ENCODE measurements at places on chromosomes 13 and 19.

DNA sequence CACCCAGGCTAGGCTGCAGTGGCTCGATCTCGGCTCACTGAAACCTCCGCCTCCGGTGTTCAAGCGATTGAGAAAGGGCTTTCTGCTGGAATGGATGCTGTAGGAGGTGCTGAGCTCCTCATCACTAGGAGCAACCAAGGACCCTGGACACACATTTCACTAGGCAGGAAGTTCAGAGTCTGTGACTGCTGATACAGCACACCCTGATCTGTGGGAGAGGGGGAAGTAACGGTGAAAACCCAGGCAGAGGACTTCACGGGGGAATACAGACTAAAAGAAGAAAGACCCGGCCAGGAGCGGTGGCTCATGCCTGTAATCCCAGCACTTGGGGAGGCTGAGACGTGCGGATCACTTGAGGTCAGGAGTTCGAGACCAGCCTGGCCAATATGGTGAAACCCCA is 11.9 kb upstream of the NOTCH3 start:
- no peak for DNase-seq

- peak; percentile 18 for DNase-seq
Measured at GRCh38 chr19:11963566-11964355, 1.1 kb upstream of the ZNF763 start.

DNA sequence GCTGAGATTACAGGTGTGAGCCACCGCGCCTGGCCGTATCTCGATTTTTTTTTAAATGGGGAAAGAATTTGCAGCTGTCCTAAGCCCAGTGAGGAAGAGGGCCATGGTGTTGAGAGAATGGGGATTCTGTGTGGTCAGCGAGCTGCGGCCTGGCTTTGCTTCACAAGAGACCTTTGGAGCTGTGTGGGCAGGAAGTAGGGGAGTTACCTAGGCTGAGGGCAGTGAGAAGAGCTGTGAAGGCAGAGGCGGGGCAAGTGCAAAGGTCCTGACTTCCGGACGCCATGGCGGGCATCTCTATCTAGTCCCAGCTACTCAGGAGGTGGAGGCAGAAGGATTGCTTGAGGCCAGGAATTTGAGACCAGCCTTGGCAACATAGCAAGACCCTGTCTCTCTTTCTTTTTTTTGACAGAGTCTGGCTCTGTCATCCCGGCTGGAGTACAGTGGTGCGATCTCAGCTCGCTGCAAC is 4.9 kb downstream of the AP2A1 start:
- DNase-seq, result no peak

- no peak for DNase-seq
Measured at GRCh38 chr19:12841094-12841493, 2.8 kb downstream of the MAST1 start.

- DNase-seq, result no peak
Measured at GRCh38 chr13:35729926-35730627, 253.6 kb upstream of the MAB21L1 start.

DNA sequence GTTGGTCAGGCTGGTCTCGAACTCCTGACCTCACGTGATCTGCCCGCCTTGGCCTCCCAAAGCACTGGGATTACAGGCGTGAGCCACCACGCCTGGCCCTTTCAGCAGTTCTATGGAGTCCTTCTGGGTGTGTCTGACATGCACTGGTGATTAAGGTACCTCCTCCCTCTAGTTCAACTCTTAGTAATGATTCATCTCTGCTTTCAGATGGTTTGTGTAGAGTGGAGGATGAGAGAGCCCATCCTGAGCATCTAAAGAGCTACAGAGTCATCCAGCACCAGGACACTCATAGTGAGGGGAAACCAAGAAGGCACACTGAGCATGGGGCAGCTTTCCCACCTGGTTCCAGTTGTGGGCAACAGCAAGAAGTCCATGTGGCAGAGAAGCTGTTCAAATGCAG is 8.2 kb downstream of the ZNF584 start:
- DNase-seq, result no peak

- no peak for DNase-seq
Measured at GRCh38 chr19:44232867-44233266, 20.5 kb downstream of the ZNF227 start.

DNA sequence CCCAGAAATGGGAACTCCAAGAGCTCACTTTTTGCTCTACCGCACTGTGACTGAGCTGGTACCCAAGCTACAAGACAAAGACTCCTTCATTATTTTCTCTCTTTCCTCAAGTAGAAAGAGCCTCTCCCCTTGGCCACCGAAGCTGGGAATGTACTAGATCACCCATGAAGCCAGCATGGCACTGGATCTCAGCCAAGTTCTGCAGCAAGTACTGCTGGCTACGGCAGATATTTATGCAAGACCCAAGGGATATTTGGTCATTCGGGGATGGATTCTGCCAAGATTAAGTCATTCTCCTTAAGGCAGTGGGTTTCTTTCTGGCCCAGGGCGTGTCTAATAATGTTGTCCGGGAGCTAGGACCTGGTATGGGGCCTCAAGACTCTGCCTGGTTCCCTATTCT is 633.5 kb downstream of the SLITRK1 start:
- DNase-seq, result no peak

DNA sequence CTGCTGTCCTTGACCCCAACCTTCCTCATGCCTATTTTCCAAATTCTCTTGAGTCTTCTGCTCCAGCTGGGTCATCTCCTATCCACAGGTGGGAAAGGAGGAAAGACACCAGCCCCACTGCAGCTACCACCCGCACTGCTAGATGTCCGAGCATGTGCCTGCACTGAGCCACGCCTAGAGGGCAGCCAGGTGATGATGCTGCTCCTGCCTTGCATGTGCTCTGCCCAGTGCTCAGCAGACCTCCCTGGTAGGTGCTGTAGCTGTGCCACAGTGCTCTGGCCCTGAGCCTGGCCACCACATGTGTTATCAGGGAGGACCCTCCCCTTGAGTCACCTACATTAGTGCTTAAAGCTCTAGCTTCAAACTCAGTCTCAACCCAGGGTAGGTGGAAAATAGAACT is 6.9 kb upstream of the CYSLTR2 start:
- no peak for DNase-seq

GRCh38 chr19:19209372-19209771 is 2.4 kb upstream of the NCAN start:
- DNase-seq, result no peak

DNA sequence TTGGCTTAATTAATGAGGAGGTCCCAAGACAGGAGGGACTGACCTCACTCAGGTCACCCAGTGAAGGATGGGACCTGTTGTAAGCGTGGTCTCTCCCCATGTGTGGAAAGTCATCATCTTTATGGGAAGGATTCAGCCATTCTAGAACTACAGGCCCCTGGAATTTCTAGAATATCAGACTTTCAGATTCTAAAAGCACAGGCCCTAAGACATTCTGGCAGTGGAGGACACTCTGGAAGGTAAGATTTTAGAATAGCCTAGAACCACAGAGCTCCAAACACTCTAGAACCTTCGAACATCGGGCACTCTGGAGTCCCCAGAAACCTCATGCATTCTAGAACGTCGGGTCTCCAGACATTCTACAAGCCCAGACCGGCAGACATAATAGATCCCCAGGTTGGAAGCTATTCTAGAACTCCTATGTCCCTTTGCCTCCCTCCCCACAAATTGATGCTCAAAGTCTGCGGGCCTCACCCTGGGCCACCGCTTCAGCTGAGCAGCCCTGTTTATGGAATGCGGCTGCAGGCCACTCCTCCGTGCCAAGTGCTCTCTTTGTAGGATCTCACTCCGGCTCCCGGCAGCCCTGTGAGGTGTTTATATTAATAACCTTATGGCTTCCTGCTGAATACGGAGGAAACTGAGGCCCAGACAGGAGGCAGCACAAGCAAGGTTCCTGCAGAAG is 1.9 kb upstream of the KLK15 start:
- DNase-seq, result no peak

GRCh38 chr19:41297628-41298347 is 12.2 kb upstream of the CCDC97 start:
- DNase-seq, result no peak

GRCh38 chr13:25177636-25178035 is 5.5 kb upstream of the AMER2 start:
- DNase-seq, result no peak

- DNase-seq, result no peak
Measured at GRCh38 chr19:6802336-6803035, 30.0 kb downstream of the VAV1 start.

DNA sequence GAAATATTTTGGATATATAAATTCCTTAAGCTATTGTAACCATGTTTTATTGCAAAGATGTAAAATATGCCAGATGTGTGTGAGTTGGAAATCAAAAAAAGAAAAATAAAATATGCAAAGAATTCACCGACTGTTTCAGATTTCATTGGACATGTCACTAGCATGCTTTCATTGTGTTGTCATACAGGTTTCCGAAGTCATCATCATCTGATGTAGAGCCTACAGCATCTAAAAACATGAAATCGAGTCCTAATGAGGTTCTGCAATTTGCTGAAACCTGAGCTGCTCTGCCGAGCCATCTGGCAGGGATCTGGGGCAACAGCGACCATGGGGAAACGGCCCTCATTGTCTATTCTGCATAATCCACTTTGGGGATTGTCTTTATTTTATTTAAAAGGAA is 196.1 kb upstream of the MAB21L1 start:
- no peak for DNase-seq

- DNase-seq, result peak; percentile 67
Measured at GRCh38 chr19:42450314-42450934, 7.7 kb upstream of the CXCL17 start.

- DNase-seq, result no peak
Measured at GRCh38 chr19:10521461-10522171, 4.4 kb upstream of the S1PR5 start.

DNA sequence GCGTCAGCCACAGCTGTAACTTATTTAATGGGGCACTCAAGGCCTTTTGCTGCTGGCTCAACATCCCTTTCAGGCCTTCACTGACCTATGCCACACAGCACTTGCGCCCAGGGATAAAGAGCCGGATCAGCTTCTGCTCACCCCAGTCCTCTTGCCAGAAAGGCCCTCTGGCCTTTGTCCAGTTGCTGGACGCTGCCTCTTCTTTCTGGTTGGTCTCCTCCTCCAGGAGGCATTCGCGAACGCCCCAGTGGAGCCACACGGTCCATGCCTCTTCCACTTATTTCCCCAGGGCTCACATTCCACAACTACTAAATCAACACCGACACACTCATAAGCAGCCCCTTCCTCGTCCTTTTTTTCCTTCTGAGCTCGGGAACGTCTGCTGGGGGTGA is 3.7 kb upstream of the ZNF329 start:
- DNase-seq, result no peak

- DNase-seq, result no peak
Measured at GRCh38 chr13:107572156-107572555, 643.2 kb downstream of the LIG4 start.

GRCh38 chr13:92947770-92948434 is 278.7 kb upstream of the GPC6 start:
- no peak for DNase-seq

DNA sequence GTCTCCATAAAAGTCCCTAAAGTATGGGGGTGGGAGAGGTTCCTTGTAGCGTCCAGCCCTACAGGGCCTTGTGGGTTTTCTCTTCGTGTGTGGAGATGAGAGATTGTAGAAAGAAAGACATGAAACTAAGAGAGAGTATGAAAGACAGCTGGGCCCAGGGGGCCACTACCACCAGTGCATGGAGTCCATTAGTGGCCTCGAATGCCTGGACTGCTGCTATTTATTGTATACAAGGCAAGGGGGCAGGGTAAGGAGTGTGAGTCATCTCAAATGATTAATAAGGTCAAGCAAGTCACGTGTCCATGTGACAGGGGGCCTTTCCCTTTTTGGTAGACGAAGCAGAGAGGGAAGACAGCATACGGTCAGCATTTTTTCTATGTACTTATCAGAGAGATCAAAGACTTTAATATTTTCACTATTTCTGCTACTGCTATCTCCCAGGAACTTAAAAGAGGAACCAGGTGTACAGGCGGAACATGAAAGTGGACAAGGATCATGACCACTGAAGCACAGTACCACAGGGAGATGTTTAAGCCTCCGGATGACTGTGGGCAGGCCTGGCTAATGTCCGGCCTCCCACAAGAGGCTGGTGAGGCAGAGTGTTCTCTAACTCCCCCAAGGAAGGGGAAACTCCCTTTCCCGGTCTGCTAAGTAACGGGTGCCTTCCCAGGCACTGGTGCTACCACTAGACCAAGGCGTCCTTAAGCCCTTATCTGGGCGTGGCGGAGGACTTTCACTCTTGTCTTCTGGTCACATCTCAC is 25.5 kb downstream of the FGF21 start:
- no peak for DNase-seq

- no peak for DNase-seq
Measured at GRCh38 chr13:112741185-112741755, 51.4 kb downstream of the ATP11A start.

- peak; percentile 66 for DNase-seq
Measured at GRCh38 chr13:26929971-26930730, 169.6 kb upstream of the GPR12 start.

DNA sequence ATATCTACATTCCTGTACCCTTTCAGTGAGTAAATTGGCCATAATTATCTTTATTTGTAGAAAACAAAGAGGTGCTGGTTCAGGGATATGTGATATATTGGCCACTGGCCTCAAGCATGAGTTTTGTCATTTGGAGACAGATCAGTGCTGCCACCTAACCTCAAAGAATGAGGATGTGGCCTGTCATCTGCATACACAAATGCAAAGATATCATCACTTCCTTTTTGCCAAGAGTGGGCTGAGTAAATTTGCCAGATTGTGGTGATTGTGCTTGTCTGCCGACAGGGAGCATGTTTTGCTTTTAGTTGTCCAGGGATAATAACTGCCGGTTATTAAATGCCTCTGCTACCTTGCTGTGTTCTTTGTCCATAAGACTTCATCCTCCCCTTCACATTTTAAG is 44.2 kb downstream of the WASF3 start:
- DNase-seq, result peak; percentile 15

GRCh38 chr13:91247768-91248167 is 99.7 kb upstream of the MIR17HG start:
- DNase-seq, result peak; percentile 6

- DNase-seq, result no peak
Measured at GRCh38 chr19:17306285-17306714, 628 bp downstream of the MRPL34 start.

DNA sequence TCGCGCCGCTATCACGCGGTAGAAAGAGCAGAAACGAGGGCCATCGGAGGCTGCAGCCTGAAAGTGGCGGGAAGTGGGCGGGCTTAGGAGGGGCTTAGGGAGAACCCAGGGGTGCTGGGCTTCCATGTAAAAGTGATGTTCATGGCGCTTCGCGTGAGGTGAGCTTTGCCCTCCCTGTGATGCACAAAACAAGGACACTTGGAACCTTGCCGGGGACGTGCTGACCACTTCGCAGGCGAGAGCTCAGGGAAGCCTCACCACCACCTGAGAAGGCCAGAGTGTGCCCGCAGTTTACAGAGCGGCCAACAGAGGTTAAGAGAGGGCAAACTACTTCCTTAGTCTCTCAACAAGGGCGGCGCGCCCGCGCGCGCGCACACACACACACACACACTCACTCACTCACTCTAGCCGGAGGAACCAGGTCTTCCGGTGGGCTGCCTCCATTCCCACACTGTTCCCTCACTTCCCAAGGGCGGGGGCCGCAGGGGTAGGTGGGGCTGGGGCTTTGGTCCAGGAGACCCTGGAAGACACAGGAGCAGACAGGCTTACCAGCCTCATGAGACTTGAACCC is 651 bp downstream of the GAPDHS start:
- DNase-seq, result no peak

DNA sequence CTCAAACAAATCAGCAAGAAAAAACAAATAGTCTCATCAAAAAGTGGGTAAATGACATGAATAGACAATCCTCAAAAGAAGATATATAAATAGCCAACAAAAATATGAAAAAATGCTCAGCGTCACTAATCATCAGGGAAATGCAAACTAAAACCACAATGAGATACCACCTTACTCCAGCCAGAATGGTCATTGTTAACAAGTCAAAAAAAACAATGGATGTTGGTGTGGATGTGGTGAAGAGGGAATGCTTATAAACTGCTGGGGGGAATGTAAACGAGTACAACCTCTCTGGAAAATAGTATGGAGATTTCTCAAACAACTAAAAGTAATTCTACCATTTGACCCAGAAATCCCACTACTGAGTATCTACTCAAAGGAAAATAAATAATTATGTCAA is 239.2 kb upstream of the RFC3 start:
- DNase-seq, result no peak

All from SW 1271 (cell line).